ENCODE measurements at places on chromosomes 16 and 17.

GRCh38 chr17:7560172-7561027 is 1.3 kb upstream of the SENP3 start:
- DNase-seq, result peak; percentile 80

- DNase-seq, result peak; percentile 58
Measured at GRCh38 chr17:49515196-49515770, 20.2 kb downstream of the NGFR start.

GRCh38 chr16:85913688-85914422 is 14.9 kb downstream of the IRF8 start:
- DNase-seq, result no peak

- DNase-seq, result no peak
Measured at GRCh38 chr16:53098526-53099317, 43.9 kb downstream of the CHD9 start.

DNA sequence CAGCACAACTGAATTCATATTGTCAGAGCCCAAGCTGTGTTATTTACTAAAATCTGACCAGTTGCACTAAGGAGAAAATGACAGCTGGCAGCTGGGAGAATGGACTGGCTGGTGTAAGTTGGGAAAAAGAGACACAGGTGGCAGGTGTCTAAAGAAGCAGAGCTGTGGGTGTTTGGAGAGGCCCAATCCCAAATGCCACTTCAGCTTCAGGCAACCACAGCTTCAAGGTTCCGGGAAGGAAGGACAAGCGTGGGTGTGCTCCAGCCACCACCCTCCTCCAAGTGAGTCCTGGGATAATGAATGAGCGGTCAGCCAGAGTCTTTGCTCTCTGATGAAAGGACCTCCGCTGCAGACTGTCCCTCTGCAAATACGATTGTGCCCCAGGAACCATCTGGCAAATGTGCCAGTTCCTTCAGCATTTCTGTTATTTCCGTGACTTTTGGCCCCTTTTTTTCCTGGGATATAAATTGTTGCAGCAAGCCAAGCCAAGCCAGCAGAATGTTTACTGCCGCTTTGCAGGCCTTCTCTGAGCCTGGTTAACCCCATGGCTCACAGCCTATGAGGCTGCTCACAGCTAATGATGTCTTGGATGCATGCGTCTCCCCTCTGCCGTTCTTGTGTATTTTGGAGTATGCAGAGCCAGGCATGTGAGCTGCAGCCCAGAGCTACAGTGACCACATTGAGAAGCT is 9.5 kb upstream of the RHBDL3 start:
- no peak for DNase-seq

GRCh38 chr17:8695916-8696415 is 48.7 kb downstream of the CCDC42 start:
- no peak for DNase-seq

DNA sequence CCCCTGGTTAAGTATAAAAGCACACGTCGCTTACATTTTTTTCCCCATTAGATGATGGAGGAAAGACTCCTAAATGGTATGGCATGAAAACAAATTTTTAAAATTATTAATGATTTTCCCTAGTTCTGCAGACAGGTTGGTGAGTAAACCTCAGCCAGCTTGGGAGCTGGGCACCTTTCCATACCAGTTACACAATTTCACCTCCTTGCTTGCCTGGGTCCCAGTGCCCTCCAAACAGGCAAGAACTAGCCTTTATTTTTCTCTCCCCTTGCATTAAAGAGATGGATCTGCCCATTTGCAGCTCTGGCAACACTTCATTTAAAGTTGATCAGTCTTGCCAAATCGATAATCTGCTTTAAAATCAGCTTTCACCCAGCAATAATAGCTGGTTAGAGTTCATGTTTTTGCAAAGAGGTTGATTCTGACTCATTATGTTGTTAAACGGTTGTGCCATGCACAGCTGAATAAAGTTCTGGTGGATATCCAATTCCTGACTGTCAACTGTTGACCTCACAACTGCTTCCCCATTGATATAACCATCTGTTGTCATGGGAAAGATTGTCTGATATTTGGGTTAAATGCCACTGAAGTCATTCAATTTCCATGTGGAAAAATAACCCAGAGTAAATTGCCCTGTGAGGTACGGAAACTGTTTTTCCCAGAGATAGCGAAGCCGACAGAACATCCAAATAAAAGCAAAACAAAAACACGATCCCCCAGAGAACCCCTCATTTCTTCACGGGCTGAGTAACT is 1.3 kb downstream of the C17orf58 start:
- DNase-seq, result no peak

- DNase-seq, result no peak
Measured at GRCh38 chr17:72677714-72678390, 414.6 kb downstream of the SLC39A11 start.

DNA sequence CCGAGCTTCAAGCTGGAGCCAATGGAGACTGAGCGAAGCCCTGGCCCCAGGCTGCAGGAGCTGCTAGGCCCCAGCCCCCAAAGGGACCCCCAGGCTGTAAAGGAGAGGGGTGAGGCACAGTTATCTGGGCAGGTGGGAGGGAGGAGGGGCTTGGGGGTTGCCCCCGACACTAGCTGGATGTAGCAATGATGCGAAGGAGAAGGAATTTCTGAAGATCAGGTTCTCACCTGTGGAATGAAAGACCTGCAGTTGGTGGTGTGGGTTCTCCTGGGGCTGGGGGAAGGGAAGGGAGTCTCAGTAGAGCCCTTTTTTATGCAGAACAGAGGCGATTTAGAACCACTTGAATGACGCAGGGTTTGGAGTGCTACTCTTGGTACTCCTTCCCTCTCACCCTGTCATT is 1.8 kb downstream of the ZNF263 start:
- DNase-seq, result no peak

DNA sequence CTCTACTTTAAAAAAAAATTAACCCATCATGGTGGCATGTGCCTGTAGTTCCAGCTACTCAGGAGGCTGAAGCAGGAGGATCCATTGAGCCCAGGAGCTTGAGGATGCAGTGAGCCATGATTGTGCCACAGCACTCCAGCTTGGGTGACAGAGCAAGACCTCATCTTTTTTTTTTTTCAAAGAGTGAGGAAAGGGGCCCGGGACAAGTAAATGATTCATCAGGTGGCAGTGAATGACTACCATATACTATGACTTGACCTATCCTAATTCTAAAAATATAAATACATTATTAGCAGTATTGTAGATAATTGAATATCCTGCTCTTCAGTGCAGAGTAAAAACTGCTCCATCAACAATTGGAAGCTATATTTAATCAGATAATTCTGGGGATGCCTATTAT is 55.3 kb downstream of the CLUH start:
- no peak for DNase-seq

DNA sequence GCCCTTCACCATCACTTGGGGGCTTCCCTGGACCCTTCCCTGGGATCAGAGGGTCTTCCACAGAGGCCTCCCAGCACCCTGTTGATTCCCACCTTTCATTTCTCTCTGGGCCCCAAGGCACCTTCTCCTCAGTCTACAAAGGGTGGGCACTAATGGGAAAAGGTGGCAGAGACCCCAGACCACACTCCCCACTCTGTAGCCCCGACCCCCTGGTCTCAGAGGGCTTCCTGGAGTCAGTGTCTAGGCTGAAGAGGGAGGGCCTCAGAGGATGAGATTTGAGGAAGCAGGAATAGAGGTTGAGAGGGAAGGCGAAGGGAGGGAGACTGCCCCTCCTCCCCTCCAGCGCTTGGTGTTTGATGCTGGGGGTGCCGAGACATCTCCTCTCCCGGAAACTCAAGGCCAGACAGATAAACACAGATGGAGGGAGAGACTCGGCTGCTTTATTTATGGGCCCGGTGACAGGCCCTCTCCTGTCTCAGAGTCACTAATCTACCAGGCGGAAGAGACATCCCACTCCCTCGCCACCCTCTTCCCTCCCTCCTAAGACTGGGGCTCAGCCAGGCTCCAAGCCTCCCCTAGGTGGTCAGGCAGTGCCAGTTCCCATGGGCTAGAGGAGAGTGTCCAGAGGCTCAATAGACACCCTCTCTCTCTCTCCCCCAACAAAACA is 18.5 kb upstream of the SP2 start:
- no peak for DNase-seq

GRCh38 chr16:50038756-50039529 is 13.9 kb downstream of the CNEP1R1 start:
- no peak for DNase-seq

DNA sequence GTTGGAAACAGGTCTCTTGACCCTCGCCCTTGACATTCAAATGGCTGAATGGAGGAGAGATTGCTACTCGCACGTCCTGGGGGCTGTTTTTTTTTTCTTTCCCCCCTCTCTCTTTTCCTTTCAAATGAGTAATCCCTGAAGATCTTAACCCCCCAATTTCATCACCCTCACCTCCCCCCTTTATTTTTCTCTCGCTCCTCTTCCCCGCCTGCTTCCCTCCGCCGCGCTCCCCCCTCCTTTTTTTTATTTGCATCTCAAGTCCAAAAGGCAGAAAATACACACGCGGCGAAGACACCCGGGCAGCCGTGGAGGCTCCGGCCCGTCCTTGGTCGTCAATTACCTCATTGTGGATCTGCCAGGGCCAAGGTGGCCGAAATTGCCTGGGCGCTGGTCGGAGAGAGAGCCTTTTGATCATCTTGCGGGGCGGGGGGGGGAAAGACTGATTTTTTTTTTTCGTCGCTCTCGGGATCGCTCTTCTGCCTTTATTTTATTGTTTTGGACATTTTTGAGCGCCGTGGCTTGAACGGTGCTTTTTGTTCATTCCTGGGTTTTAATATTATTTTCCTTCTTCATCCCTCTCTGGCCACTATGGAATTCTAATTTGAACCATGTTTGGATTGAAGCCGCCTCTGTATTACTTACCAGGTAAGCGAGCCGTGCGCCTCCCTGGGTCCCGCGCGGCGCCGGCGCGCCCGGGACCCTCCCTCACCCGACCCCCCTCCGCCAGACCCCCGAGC is 57.2 kb upstream of the GSE1 start:
- DNase-seq, result no peak

DNA sequence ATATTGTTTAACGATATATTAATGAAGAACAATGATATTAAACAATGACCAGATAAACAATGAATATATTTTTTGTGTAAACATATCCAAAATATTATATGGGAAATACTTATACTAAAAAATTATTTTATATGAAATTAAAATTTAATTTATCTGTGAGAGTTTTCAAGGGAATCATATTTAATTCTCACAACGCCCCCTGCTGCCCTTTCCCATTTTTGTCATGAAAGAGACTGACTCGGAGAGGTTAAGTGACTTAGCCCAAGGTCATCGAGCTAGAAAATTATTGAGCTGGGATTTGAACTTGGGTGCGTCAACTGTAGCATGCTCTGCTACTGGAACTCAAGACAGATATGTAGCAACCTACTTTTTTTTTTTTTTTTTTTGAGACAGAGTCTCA is 7.2 kb upstream of the MYCBPAP start:
- no peak for DNase-seq

GRCh38 chr17:18280249-18280648 is 19.8 kb downstream of the MIEF2 start:
- no peak for DNase-seq

- peak; percentile 57 for DNase-seq
Measured at GRCh38 chr16:85752511-85753420, 1.9 kb upstream of the C16orf74 start.

- DNase-seq, result no peak
Measured at GRCh38 chr17:11671126-11671525, 72.9 kb downstream of the DNAH9 start.

DNA sequence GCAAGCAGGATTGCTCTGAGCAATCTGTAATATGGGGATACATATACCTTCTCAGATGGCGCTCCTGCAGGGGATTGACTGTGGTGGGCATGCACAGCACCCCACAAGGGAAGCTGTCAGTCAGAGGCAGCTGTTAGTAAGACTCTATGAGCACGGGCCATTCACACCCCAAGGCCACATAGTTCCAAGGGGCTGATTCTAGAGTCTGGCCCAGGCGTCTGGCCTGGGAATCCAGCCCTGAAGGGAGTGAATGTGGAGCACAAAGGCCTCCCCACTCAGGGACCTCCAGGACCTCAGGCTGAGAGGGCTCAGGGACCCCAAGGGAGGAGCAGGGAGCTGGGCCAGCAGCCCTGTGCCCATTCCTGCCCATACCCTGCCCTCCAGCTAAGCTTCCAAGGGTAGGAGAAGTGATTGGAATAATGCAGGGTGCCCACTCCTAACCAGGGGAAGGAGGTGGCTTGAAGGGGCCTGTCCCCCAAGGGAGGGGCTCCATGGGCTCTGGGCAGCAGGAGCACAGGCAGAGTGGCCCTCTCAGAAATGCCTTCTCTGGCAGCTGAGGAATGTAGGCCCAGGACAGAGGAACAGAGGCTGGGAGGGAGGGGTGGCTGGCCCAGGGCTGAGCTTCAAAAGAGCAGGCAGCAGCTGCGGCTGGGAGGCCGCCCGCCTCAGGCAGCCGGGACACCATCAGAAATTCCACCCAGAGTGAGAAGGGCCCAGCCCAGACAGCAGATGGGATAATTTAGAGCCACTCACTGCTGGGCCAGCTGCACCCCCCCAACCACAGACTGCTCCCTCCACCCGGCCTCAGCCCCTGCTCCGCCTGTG is 48.9 kb upstream of the MRPS23 start:
- DNase-seq, result no peak

- DNase-seq, result no peak
Measured at GRCh38 chr16:64962786-64963185, 159.1 kb downstream of the CDH11 start.

GRCh38 chr16:56871172-56871593 is 6.2 kb downstream of the SLC12A3 start:
- no peak for DNase-seq

GRCh38 chr17:67046398-67046797 is 2.0 kb downstream of the CACNG1 start:
- no peak for DNase-seq

GRCh38 chr16:54976651-54977200 is 46.1 kb downstream of the IRX5 start:
- no peak for DNase-seq

DNA sequence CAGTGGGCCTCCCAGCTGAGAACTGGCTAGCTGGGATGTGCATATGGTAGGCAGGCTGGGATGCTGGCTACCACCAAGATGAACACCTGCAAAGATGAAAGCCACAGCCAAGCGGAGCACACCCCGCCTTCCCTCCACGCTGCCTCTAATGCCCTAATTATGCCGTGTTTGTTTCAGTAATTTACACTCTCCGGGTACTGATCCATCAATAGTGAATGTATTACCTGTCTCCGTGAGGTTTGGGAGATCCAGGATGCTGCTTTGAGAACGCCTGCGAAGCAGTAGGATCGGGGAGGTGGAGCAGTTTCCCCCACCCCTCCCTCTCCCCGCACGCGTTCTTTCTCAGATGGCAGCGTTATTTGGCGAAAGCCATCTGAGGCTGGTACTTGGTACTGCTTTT is 28.9 kb upstream of the GSE1 start:
- no peak for DNase-seq

DNA sequence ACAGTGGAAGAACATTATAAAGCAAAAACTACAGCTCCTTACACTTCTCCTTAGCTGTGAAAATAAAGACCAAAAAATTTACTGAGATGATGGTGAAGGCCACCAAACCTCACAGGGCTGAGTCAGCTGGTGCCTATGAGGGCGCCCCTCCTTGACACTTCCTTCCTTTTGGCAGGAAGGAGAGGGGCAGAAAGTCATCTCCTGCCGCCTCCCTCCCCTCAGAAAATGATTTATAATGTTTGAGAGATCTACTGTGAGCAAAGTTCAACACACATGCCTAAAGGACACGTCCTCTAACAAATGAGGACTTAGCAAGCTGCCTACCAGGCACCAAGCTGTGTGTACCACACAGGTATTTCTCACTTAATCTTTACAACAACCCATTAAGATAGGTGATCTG is 245.7 kb downstream of the PRKCA start:
- DNase-seq, result no peak

All from HEK293T (cell line).